AG08396 (cell line): ENCODE measurements at places on chromosomes 3 and 15.

DNA sequence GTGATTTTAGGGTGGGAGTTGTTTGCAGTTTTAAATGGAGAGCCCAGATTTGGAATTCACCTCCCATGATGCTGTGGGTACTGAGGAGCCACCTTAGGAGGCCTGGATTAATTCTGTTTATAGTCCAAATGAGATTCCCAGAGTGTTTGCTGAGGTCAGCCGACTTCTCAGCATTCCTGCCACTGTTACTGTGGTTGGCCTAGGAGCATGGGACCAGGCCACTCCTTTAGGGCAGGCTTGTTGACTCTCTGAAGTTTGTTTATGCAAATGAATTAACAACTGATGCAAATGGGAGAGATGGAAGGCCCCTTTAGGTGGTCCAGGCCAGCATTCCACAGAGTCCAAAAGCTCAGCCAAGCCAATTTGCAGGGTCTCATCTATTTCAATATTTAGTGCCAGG, 46.1 kb downstream of the CACNA2D3 start:
- DNase-seq, result no peak

- DNase-seq, result no peak
Observed at GRCh38 chr15:101505610-101506337, 16.3 kb upstream of the PCSK6 start.

GRCh38 chr3:141233457-141234161, 2.0 kb downstream of the PXYLP1 start:
- no peak for DNase-seq

- DNase-seq, result no peak
Observed at GRCh38 chr15:51075826-51076523, 18.7 kb downstream of the TNFAIP8L3 start.

DNA sequence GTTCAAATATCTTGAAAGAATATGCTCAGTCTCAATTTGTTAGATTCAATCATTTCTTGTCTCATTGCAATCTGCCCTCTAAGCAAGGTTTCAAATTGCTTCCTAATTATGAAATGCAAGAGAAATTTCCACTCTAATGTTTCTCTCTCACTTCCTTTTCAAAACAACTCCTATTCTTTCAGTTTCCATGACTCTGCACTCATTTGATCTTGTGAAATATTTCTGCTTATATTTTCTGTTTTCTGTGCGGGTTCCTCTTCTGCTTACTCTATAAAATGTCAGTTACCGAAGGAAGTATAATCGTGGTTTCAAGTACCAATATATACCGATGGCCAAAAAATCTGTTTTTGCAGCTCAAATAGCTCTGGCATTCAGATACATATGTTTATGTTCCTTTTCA, 521.9 kb upstream of the NAALADL2 start:
- DNase-seq, result no peak

GRCh38 chr3:55486101-55486856, 827 bp downstream of the WNT5A start:
- peak; percentile 62 for DNase-seq

DNA sequence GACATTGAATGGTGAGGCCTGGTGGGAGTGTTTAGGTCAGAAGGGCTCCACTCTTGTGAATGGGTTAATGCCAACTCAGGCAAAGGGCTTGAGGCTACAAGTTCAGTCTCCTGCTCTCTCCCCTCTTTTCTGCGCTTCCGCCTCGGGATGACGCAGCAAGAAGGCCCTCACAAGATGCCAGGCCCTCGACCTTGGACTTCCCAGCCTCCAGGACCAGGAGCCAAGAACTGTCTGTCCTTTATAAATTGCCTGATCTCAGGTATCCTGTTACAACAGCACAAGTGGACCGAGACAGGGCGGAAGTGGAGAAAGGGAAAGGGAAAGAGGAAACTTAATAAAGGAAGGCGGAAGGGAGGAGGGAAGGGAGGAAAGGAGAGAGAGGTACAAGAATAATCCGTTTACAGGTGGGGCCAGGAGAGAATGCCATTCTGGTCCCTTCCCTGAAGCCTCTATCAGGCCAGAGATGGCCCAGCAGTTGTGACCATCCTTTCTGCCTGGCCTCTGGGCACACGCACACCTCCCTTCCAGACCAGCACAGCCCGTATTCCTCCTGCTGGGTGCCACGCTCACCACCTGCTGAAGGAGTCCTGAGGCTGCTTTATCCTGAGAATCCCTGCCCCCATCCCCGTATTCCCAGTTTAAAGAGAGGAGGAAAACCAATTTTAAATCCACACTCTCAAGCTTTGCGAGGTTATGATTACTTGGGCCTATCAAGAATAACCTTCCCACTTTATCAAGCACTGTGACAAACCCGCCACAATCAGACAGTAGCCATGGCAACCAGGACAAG, 64.2 kb downstream of the OXNAD1 start:
- DNase-seq, result no peak

- no peak for DNase-seq
Observed at GRCh38 chr15:49148727-49149126, 6.7 kb downstream of the COPS2 start.

GRCh38 chr15:29107291-29107890, 162.2 kb downstream of the NSMCE3 start:
- no peak for DNase-seq

GRCh38 chr15:87619161-87619960, 637.2 kb downstream of the NTRK3 start:
- DNase-seq, result no peak

GRCh38 chr3:195240939-195241338, 30.0 kb downstream of the XXYLT1 start:
- no peak for DNase-seq

GRCh38 chr15:84001037-84001436, 234.5 kb upstream of the GOLGA6L4 start:
- no peak for DNase-seq

GRCh38 chr3:197406266-197406665, 107.9 kb upstream of the DLG1 start:
- DNase-seq, result peak; percentile 2

- DNase-seq, result no peak
Observed at GRCh38 chr15:78702609-78703333, 61.8 kb upstream of the CHRNB4 start.

GRCh38 chr3:28905798-28906197, 375.1 kb upstream of the RBMS3 start:
- no peak for DNase-seq

GRCh38 chr3:42637001-42637400, 16.5 kb upstream of the ZBTB47 start:
- no peak for DNase-seq

DNA sequence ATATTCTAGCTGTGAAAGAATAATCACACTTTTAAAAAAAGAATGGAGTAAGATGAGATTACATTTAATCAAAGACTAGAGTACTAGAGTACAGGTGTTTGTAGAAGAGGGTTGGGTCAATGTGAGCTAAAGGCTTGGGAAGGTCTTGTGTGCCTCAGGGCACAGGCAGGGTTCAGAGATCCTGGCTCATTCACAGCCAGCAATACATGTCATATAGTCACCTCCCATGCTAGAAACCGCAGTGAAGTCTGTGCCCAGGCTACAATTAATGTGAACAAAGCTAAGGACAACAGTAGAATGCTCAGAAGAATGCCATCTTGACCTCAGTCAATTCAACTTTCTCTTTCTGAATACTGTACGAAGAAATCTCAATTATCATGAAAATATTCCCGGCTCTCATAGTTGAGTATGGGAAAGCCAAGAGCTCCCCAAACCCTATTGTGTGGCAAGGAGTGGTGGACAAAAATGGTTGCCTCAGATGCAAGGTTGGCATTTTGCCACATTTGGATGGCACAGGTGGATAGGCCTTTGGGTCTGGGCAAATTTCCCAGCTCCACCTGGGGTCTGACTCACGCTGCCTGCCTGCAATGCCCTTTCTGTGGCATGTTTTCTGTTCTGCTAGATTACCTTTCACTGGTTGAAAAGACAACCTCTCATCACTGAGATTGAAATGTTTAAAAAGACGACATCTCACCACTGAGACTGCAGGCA, 70.2 kb downstream of the NMD3 start:
- DNase-seq, result no peak
